NCI-H446 (cell line): ENCODE measurements at places on chromosomes 5 and 9.

DNA sequence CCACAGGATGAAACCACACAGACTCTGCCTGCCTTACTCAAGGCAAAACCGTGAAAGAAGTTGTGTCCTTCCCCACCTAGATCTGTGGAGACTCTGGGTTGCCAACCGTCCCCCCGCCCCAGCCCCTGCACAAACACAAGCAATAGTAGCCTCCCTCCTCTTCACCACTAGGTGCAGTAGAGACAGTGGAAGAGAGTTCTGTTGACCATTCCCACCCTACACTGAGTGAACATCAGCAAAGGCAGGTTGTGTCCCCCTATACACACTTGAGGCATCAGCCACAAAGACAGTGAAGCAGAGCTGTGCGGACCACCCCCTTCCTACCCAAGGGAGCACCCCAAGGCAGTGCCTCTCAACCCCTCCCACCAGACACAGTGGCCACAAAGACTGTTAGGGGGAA lies 223.7 kb upstream of the NFIL3 start:
- no peak for DNase-seq

GRCh38 chr5:97142521-97143254 lies at the start of gene LIX1:
LIX1 (minus strand) TSS chr5:97142611; CDS start chr5:97142576, 35 bp downstream.
- peak; percentile 73 for DNase-seq

- no peak for DNase-seq
Measured at GRCh38 chr5:73180566-73180965, 7.6 kb downstream of the TMEM174 start.

GRCh38 chr9:98908897-98909634 lies 34.6 kb upstream of the COL15A1 start:
- DNase-seq, result no peak

DNA sequence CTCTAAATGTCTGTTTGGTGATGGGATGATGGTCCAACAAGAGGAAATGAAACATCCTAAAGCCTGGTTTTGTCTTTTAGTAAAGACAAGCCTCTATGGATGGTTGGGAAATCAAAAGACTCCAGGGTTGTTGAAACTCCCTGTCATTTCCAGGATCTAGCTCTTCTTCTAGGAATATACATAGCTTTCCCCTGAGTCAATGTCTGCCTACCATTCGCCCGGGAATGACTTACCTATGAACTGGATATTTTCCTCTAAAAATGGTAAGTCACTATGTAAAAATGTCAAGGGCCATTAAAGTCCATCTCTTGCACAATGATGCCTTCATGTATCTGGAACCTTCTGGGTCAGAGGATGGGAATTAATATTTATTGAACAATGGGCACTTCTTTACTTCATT lies 11.1 kb upstream of the KIF12 start:
- DNase-seq, result no peak

DNA sequence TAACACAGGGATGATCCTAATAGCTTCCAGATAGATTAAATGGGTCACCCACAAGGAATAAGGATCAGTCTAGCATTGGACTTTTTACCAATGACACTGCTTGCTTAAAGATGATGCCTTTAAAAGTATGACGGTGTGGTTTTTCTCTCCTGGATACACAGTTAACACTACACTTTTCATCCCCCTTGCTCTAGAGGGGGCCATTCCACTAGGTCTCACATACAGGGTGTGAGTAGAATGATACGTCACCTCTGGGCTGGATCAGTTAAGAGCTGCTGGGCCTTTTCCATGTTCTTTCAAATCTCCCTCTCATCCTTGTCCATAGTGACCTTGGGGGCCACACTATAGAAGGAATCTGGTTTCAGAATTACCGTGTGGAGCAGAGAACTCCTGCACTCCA lies 140.6 kb downstream of the FSTL4 start:
- no peak for DNase-seq

DNA sequence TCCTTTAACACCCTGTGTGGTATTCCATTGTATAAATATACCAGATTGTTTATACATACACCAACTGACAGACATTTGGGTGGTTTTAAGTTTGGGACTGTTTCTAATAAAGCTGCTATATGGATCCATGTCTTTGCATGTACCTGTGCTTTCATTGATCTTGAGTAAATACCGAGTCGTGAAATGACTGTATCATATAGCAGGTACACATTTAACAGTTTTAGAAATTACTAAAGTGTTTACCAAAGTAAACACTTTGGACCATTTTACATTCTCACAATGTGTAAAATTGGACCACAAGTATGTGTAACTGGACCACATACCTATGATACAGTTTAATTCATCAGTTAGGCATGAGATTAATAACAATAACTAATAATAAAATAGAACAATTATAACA lies 175.2 kb downstream of the FBXL17 start:
- no peak for DNase-seq

GRCh38 chr9:84781931-84782866 lies 112.7 kb downstream of the NTRK2 start:
- DNase-seq, result no peak

DNA sequence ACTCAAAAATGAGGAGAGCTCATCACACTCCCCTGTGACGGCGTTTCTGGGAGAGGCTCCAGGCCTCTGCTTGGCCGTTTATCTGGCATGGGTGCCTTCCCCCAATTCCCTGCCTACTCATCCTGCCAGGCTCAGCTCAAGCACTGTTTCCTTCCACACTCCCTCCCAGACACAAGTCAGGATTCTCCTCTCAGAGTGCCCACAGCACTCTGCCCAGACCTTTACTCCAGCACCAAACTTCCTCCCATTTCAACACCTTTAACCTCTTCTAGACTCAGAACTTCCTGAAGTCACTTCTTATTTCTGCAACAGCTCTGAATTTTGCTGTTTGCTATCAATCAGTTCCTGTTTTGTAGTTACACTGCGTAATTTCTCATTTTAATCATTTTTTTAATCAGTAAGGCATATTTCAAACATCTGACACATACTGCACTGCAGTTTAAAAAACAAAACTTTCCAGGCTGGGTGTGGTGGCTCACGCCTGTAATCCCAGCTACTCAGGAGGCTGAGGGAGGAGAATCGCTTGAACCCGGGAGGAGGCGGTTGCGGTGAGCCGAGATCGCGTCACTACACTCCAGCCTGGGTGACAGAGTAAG lies 16.0 kb downstream of the TRMO start:
- no peak for DNase-seq

GRCh38 chr9:113989714-113990569 lies 88.2 kb downstream of the AMBP start:
- DNase-seq, result no peak

DNA sequence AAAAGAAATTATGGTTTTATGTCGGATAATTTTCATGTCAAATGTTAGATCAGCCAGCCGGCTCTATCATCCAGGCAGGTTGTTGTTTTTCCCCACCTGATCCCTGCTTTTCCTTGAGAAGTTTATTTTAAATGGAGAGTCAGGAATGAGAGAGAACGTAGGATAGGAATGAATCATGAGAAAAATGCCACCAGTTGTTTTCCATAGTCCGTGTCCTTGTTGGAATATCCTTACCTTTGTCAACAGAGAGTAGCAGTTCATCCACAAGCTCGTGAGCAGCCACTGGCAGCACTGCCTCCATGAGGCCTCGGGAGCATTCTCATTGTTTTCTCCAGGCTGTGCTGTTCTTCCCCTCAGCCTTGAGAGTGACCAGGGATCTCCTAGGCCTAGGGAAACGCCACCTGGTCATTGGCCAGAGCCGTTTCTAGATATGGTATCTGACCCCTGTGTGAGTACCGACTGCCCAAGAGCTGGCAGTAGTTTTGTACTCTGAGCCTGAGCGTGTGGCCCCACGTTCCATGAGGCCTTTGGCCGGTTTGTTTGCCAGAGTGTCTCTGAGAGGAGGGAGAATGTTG lies 293.3 kb downstream of the FANCC start:
- DNase-seq, result no peak

GRCh38 chr5:131378721-131379541 lies 115.1 kb downstream of the CDC42SE2 start:
- DNase-seq, result no peak

- no peak for DNase-seq
Measured at GRCh38 chr5:15601853-15602252, 101.9 kb downstream of the FBXL7 start.

GRCh38 chr9:35797311-35798109 lies 6.1 kb downstream of the NPR2 start:
- no peak for DNase-seq

DNA sequence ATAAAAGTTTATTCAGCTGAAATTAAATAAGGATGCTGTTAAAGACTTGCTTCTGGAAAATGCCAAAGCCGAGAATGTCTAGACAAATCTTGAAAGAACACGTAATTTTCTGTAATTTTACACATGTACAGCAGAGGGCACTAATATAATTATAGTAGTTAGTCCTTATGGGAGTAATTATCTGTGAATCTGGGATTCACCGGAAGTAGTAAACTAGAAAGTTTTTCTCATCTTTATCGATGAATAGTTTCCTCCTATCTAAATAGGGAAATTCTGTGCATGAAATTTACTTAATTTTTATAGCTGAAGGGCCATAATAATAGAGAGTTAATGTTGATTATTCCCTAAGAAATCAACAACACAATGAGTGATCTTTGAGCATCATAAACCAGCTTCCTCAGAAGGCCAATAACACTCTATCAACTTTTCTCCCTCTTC lies 18.4 kb upstream of the CNTLN start:
- DNase-seq, result no peak

GRCh38 chr5:124806373-124807077 lies 60.1 kb upstream of the ZNF608 start:
- peak; percentile 84 for DNase-seq

DNA sequence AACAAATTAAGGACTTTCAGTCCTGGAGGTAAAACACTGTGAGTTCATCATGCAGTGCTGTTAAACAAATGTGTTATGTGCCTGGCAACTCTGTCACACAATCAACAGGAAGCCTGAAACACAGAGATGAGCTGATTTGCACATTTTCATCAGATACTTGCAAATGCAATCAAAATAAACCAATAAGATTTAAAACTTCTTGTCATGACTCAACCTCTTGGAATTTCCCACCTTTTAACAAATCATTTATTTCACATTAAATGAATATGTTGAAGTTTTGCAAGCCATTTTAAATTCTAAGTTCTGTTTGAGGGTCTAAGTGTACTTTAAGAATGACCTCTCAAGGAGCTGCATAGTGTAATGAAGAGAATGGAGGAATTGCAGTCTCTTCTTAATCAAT lies 64.4 kb downstream of the ANXA1 start:
- DNase-seq, result no peak

DNA sequence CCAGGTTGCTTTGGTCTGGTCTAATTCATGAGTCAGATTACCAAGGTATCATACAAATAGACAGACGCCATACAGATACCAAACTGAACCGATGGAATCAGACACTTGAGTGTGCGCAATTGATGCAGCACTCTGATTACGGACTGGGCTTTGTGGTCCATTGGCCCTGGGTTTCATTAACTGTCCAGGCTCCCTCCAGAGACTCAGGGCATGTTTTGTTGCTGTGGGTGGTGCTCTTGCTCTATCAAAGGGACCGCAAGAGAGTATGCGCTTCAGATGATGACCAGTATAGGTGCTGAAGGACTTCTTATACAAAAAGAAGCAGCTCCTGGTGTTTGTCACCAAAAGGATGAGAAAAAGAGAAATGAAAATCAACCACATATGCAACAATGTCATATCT lies 36.9 kb upstream of the ANKRD55 start:
- DNase-seq, result no peak

GRCh38 chr9:18195223-18195622 lies 278.7 kb upstream of the ADAMTSL1 start:
- DNase-seq, result no peak

- DNase-seq, result peak; percentile 41
Measured at GRCh38 chr9:17653947-17654465, 75.1 kb downstream of the SH3GL2 start.

DNA sequence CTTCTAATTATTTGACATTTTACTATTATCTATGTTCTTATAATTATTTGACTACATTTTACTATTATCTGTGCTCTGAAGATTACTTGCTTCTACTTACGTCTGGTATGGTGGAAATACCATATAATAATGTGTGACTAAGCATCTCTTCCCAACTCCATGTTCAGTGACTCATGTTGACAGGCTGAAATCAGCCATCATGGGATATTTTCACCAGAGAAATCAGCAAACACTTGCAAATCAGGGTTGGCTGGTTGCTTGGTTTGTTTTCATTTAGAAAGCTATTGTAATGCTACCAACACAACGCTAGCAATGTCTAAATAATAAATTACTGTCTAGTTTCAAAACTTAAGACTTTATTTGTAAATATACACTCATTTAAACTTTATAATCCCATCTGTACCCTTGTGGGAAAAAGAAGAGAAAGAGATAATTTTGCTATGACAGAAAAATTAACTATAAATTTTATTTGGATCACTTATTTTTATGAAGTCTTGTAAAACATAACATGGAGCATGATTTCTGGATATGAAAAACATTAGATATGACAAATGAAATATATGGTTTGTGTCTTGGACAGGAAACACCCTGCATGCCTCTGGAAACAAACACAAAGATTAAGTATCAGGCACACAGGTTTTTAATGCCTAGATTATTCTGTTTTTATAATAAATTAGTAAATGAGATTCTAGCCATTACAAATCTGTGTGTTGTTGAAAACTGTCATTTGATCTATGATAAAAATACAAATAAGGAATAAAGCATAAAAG lies 337.6 kb downstream of the BNC2 start:
- peak; percentile 41 for DNase-seq

DNA sequence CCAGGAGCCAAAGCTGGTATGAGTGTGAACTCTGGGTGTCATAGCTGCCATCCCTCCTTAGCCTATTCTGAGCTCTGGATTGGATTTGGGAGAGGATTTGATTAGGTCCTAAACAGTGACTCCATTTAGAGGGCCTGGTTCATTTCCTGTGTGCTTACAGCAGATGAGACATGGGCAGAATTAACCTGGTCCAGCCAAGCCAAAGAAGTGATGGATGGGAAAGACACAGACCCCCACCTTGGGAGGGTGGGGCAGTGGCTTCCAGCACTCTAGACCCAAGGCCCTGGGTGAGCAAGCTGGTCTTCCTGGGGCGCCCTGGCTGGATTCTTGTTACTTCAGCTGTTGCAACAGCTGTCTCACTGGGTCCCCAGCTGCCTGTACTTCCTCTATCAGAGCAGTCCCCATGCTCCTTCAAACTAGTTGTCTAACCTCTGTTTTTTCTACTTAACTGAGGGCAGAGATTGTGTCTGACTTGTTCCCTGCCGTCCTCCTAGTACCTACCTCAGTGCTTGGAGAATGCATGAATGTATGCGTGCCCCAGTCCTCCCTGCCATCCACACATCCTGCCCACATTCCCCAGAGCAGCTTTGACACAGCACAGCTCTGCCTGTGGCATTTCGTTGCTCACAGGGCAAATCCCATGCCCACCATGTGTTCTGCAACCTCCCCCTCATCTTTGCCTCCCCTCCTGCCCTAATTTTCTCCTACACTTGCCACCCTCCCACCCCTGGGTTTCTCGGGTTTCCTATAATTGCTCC lies 115.9 kb downstream of the RGS3 start:
- DNase-seq, result no peak

GRCh38 chr5:40909264-40909663 lies at the start of gene C7:
C7 (plus strand) TSS chr5:40909497; CDS start chr5:40909611, 114 bp downstream.
- no peak for DNase-seq

- DNase-seq, result no peak
Measured at GRCh38 chr5:38853753-38854470, 8.1 kb downstream of the OSMR start.

GRCh38 chr5:146466521-146467349 lies 19.6 kb downstream of the TCERG1 start:
- no peak for DNase-seq

- DNase-seq, result no peak
Measured at GRCh38 chr5:162289489-162289888, 221.9 kb downstream of the GABRG2 start.

GRCh38 chr9:131731237-131731636 lies 8.6 kb downstream of the RAPGEF1 start:
- no peak for DNase-seq

- no peak for DNase-seq
Measured at GRCh38 chr9:114919611-114920010, 10.8 kb downstream of the TNFSF8 start.
